ENCODE measurements at places on chromosomes 2 and 18.

GRCh38 chr2:157359628-157360027 is 34.0 kb upstream of the ERMN start:
- no peak for DNase-seq

- no peak for DNase-seq
Measured at GRCh38 chr2:45734952-45735351, 83.5 kb downstream of the PRKCE start.

DNA sequence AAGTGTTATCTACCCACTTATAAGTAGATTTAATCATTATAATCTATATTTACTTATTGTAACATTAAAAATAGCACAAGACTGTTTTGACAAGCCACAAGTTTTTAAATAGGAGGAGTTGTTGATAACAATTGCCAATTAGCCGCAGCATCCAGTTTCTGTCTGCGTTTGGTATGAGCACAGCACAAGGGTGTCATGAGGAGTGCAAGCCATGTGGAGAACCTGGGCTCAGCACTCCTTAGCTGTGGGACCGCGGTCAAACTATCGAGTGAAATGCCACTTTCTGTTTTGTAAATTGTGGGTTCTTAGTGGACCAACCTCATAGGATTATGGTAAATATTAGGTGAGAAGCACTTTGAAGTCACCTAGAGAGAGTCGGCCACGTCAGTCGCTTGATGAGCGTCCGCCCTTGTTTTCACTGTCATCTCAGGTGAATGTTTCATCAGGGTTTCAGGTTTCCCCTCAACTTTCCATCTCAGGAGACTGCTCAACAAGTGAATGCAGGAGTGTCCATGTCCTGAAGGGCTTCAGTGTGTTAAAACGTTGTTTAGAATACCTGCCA is 294.5 kb downstream of the ZNF407 start:
- DNase-seq: no peak

- DNase-seq: no peak
Measured at GRCh38 chr2:240240017-240240734, 99.7 kb upstream of the OTOS start.

Data from activated CD4-positive, alpha-beta T cell treated with anti-CD3 and anti-CD28 coated beads, Interleukin-2, Interleukin-6, amounts not matched to agents 100 ng/mL and 50 ng/mL, durations not matched to agents 16 hours and 8 hours (primary cell).